Suprapubic skin (tissue), 4 donors: ENCODE measurements at places on chromosomes 13 and 19. TPM values are rescaled to one million over a fixed set of nuclear protein-coding genes. Genes with fewer than 3 reads are reported as not detected.

The LILRB5 gene
- 3.4 TPM for total RNA-seq

The KASH5 gene
- not detected for total RNA-seq

The HSPB6 gene
- 6.7 TPM for total RNA-seq

The TSKS gene
- 2.5 TPM for total RNA-seq

The LINGO3 gene
- total RNA-seq = not detected

The MISP3 gene
- total RNA-seq = 17.4 TPM

The ZNF490 gene
- 5.0 TPM for total RNA-seq

The ZNF468 gene
- 18.0 TPM for total RNA-seq

The FBXO27 gene
- total RNA-seq = 37.9 TPM

The ZNF878 gene
- 0.34 TPM for total RNA-seq

The TUBA3C gene
- total RNA-seq = not detected

The LILRB2 gene
- not detected for total RNA-seq

The ZNF829 gene
- total RNA-seq = 4.2 TPM

The METTL21C gene
- total RNA-seq = not detected

The ICAM5 gene
- 0.62 TPM for total RNA-seq
